ENCODE measurements at places on chromosomes 11 and 22. TPM values are rescaled to one million over a fixed set of nuclear protein-coding genes. Genes with fewer than 3 reads are reported as not detected.

- no peaks in the 10 kb centered on the region for H3K4me1 ChIP-seq
- peaks cover 10% of the 10 kb centered on the region for H3K27me3 ChIP-seq
- no peaks in the 10 kb centered on the region for H3K36me3 ChIP-seq
- no peak for DNase-seq
- no peak overlapping the region for H3K4me3 ChIP-seq
- H3K27ac ChIP-seq, result no peak overlapping the region
These were observed 1069.6 kb downstream of the BRD1 start for GRCh38 chr22:48757985-48758561.

- H3K27me3 ChIP-seq, result peaks cover 13% of the 10 kb centered on the region
- peaks cover 3% of the 10 kb centered on the region for H3K36me3 ChIP-seq
- no peak overlapping the region for H3K27ac ChIP-seq
- peaks cover 4% of the 10 kb centered on the region for H3K4me1 ChIP-seq
These were observed 1169.3 kb downstream of the LRRC4C start for GRCh38 chr11:40290171-40290631.

- no peaks in the 10 kb centered on the region for H3K4me1 ChIP-seq
- H3K27me3 ChIP-seq, result no peaks in the 10 kb centered on the region
- no peak overlapping the region for H3K27ac ChIP-seq
- DNase-seq, result no peak
These were observed 118.8 kb downstream of the RRAS2 start for GRCh38 chr11:14240221-14240620.

DNA sequence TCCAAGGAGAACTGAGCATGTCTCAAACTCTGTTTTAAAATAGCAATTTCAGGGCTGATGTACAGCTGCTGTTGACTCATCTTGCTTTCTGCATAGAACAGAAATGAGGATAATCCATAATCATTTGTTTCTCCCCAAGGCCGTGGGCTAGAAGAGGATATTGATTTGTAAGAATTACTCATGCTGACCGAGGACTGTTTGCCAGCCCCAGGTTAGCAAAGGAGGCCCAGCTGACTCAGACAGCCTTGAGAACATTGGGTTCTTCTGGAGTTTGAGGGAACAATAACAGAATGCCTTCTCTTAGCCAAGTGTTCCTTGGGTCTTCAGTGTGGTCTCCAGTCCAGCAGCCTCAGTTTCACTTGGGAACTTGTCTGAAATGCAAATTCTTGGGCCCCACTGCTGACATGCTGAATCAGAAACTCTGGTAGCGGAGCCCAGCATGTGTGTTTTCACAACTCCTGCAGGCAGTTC, 92.0 kb downstream of the ZC3H12C start:
- no peak for DNase-seq
- no peak overlapping the region for H3K4me3 ChIP-seq
- no peaks in the 10 kb centered on the region for H3K36me3 ChIP-seq
- no peaks in the 10 kb centered on the region for H3K4me1 ChIP-seq
- no peak overlapping the region for H3K27ac ChIP-seq

Gene CLDN5
- total RNA-seq, result not detected

DNA sequence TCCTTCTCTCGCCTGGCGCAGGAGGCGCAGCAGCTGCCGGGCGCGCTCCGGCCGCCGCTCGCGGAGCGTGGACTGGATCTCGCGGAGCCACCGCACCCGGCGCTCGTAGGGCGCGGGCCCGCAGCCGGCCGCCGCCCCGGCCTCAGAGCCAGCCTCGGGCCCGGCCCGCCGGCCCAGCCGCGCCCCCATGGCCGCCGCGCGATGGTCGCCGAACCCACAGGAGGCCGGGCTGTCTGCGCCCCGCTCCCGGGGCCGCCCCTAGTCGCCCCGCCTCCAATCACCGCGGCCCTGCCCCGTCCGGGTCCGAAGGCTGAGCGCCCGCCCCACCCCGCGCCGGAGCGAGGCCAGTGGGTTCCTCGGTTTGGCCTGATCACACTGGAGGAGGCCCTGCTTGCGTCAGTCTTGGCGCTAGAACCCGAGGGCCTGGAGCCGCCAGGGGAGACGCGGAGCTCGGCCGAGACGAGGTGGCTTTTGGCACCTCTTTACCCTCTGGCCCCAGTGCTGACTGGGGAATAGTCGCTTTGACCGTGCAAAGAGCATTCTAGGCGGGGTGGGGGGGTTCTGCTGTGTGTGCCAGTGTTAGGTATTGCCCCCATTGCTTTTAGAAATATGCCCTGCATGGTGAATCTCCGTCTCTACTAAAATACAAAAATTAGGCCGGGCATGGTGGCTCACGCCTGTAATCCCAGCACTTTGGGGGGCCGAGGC, at the start of gene LRRC75B:
LRRC75B (minus strand) TSS at position 223 of the 708 bp plus-strand sequence; CDS start at position 189, 34 bp downstream.
- H3K27ac ChIP-seq, result no peak within 1 kb of the TSS
- DNase-seq, result peak; percentile 53
- H3K4me3 ChIP-seq, result peak within 1 kb of the TSS; percentile 71
- H3K36me3 ChIP-seq, result no peaks in the 10 kb centered on the region
- H3K4me1 ChIP-seq, result peaks cover 5% of the 10 kb centered on the region

GRCh38 chr11:68941324-68942094, 37.8 kb downstream of the IGHMBP2 start:
- no peak for DNase-seq
- H3K4me3 ChIP-seq, result no peak overlapping the region
- H3K27ac ChIP-seq, result no peak overlapping the region
- H3K27me3 ChIP-seq, result no peaks in the 10 kb centered on the region
- peaks cover 5% of the 10 kb centered on the region for H3K4me1 ChIP-seq

Gene MRE11
- 42.0 TPM for total RNA-seq

Gene ARHGAP42
- total RNA-seq, result 0.41 TPM

DNA sequence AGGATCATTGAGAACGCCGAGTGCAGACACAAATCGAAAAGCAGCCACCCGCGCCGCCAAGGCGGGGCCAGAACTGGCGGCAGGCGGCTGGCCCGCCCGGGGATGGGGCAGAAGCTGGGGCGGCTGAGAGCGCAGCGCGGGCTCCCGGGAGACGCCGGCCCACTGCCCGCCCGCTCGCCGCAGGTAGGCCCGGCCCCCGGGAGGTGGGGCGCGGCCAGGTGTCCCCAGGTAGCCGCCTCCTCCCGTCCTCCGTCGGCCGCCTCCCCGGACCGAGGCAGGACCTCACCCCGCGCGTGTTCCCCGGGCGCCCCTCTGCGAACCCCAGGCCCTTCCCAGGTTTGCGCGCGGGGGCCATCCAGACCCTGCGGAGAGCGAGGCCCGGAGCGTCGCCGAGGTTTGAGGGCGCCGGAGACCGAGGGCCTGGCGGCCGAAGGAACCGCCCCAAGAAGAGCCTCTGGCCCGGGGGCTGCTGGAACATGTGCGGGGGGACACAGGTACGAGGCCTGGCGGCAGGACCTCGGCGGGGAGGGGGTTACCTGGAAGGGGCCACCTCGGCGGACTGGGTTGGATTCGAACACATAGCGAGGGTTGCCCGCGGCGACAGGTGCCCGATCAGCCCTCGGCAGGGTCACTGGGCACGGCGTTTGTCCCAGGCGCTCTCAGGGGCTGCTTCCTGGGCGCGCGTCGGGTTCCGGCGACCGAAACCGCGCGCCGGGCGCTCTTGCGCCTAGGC, at the start of gene PRRG4:
PRRG4 (plus strand) TSS at position 248 of the 733 bp plus-strand sequence. CDS start 603 bp downstream, outside the sequence.
- peak within 1 kb of the TSS; percentile 86 for H3K4me3 ChIP-seq
- H3K27me3 ChIP-seq, result peaks cover 25% of the 10 kb centered on the region
- peaks cover 4% of the 10 kb centered on the region for H3K4me1 ChIP-seq
- DNase-seq, result peak; percentile 63

All from activated CD8-positive, alpha-beta T cell treated with anti-CD3 and anti-CD28 coated beads for 36 hours (primary cell).